Activated CD8-positive, alpha-beta memory T cell treated with anti-CD3 and anti-CD28 coated beads, Interleukin-2, amount 10 ng/mL, durations not matched to agents 7 days and 5 days (primary cell): ENCODE measurements at places on chromosomes 3 and 15.
A peak's percentile ranks its signal among the peaks of the same experiment; 100 is the strongest.

DNA sequence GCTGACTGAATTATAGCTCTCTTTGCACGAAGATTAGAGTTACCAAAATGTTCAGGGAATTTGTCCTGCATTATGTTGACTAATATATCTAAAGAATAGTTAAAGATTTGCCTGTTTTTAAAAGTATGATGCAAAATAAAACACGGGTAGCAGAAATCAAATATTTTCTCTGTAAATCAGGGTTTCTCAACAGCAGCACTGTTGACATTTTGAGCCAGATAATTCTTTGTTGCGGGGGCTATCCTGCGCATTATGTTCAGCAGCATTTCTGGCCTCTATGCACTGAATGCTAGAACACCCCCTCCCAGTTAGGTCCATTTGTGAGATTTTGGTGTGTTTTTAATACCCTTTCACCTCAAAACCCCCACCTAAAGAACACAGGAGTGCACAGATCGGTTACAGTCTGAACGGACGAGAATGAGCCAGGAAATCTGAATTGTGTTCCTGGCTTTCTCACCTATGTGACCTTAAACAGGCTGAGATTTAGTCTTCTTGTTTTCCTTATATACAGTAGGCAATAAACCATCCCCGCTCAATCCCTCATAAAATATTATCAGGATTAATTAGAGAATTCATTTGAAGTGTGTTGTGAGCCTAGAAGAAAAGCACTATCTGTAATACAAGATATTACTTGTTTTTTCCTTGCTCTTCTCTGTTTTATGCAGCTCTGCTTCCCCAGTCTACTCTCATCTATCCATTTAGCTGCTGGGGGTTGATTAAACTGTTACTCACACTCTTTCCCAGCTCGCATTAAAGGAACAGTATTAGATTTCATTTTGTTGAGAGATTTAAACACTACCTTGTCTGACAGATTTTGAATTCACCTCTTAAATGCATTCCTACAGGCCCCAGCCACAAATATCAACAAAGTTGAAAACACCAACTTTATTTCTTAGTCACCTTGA lies 247.5 kb upstream of the GOLIM4 start:
- no peak for DNase-seq

DNA sequence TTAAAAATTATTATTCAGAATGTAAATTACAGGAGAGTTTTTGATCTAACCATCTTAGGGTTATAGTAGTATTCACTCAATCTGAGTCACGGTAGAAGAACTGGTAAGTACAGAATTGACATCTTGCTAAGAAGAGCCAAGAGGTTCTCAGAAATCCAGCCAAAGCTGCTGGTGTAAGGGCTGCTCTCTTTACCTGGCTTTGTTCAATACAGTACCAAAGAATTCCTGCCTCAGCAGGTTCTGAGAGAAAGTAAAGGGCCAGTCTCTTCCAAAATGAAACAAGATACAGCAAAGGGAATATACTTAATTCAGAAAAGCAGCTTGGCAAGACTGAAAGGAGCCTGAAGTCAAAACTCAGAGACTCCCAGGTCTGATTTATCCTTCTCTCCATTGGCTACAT lies 193.1 kb downstream of the TNIK start:
- DNase-seq = peak; percentile 52

DNA sequence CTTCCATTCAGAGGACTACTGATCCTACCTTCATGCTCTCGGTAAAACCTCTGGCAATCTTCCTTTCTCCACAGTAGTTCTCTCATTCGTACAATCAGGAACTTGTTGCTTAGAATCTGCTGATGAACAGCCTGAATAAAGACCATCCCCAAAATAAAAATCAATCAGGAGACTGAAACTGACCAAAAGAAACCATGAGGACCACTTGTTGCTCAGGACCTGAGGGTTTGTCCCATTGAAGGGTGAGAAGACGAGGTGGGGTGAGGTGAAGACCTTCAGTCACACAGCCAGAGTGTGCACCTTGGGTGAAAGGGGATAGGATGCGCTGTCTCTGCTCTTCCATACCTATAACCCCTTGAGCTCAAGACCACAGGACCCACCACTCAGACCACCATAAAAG lies 36.8 kb downstream of the SPINK8 start:
- DNase-seq = no peak

- DNase-seq = no peak
These were observed 77.0 kb upstream of the ALDH1A3 start for GRCh38 chr15:100802421-100803170.

DNA sequence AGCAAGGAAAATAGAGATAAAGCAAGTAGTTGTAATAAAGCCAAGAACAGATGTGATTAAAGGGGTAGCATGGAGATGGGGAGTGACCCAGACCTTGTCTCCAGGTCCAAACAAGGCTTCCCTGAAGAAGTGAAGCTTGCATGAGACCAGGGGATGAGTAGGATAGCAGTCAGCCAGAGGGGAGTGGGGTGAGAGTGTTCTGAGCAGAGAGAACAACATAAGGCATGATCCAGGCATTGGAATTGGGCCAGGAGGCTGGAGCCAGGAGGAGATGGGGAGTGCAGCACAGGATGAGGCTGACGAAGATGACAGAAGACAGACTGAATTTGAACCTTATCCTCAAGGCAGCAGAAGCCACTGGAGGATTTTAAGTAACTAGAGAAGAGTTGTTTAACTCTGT lies 7.2 kb downstream of the TMOD2 start:
- no peak for DNase-seq

DNA sequence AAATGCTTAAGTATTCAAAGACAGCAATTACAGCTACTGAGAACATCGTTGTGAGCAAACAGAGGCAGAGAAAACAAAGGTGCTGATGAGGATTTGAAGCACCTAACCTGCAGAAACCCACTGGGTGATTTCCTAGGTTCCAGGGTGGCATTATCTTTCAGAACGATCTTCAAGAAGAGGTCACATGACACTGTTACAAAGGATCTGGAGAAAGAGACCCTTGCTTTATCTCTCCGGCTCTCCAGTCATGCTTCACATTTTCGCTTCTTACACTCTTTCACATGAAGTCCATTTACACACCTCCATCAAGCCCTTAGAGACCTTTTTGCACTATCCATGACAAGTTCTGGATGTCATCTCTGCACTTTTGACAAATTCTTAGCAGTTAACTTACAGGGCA lies 70.8 kb downstream of the GOLGA8B start:
- DNase-seq = no peak

GRCh38 chr15:67033012-67033411 lies 32.4 kb upstream of the SMAD3 start:
- peak; percentile 53 for DNase-seq

DNA sequence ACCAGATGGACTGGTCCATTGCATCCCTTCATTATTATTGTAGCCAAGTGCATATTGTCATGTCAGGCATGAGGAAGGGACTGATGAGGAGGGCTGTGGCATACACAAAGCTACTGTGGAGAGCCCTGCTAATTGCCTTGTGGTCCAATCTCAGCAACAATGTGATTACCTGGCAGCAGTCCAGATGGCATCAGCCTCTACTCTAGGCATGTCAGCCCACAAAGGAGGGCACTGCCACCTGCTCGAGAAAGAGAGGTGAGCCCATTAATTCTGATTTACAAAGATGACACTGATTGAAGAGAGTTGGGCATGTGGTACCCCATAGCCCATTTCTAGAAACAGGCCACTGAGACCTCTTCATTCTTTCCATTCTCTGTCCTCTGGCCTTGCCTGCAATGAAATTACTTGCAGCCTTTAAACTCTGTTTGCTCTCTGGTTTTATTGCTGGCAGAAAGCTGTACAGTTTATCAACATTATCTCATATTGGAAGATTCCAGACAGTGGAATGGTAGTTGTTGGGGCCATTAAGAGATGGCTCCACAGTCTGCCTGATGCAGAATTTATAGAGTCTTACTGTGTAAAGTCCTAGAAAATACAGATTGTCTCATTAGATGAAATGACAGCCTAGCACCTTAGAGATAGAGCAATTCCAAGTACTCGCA lies 307.7 kb downstream of the ARPP21 start:
- DNase-seq = no peak

DNA sequence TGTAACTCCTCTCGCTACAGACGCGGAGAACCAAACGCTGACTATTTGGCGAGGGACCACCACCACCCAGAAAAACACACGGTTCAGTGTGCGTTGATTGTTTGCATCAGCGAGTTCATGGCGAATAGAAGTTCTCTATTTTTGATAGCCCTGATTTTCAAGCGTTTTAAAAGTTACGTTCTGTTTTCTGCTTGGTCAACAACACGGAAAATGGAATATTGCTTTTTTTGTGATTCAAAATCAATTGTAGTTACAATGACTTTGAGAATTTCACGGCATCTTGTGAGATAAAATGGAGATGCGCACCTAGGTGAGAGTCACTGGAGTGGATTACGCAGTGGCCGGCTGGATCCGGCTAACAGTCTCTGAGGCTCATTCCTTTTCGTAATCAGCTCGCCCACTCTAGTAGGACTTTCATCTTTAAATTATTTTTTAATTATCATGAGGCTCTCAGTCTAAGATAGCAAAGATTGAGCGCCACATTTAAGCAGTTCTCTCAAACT lies 54.8 kb downstream of the CCDC54 start:
- no peak for DNase-seq

- no peak for DNase-seq
These were observed 356.0 kb upstream of the RBMS3 start for GRCh38 chr3:28924744-28925360.

DNA sequence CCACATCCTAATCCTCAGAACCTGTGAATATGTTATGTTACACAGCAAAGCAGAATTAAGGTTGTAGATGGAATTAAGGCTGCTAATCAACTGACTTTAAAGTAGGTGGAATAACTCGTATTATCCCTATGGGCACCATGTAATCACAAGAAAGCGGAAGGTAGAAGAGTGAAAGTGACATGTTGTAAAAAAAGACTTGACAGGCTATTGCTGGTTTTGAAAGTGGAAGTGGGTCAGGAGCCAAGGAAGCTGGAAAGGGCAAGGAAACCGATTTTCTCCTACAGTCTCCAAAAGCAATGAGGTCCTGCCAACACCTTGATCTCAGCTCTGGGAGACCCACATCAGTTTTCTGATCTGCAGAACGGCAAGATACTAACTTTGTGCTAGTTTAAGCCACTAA lies 6.6 kb downstream of the TP63 start:
- DNase-seq = no peak

GRCh38 chr3:59425942-59426341 lies 376.1 kb upstream of the CFAP20DC start:
- peak; percentile 54 for DNase-seq

- DNase-seq = no peak
These were observed 221.2 kb upstream of the STT3B start for GRCh38 chr3:31311559-31311958.

DNA sequence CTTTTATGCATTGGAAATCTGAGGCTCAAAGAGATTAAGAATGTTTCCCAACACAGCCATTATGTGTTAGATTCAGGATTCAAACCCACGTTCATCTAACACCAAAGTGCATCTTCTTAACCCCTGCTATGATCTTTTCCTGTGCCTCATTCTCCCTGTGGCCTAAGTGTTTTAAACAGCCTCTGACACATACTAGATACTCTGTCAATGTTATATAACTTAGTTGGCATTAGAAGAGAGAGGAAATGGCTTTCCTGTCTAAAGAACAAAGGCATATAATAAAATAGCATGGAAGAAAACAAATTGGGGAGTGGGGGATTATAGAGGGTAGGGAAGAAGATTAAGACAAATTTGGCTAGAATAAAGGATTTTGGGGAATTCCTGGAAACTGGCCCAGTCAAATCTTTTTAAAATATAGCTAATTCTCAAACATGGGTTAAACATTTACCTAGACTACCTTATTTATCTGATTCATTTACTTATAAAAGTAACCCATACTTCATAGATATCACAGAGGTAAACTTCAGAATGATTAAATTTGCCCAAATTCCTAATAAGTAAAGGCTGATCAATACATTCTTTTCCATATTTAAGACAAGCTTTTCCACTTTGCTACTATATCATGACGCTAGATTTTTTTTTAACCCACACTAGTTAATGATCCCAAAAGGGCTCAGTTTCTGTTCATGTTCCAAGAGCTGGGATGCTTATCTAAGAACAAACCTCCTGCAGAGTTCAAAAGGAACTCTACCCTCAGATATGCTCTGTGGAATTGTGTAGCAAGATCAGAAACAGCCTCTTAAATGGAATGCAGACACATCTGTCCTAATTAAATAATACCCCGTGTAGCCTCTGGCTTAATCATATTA lies 122.9 kb upstream of the PTPRG start:
- no peak for DNase-seq

DNA sequence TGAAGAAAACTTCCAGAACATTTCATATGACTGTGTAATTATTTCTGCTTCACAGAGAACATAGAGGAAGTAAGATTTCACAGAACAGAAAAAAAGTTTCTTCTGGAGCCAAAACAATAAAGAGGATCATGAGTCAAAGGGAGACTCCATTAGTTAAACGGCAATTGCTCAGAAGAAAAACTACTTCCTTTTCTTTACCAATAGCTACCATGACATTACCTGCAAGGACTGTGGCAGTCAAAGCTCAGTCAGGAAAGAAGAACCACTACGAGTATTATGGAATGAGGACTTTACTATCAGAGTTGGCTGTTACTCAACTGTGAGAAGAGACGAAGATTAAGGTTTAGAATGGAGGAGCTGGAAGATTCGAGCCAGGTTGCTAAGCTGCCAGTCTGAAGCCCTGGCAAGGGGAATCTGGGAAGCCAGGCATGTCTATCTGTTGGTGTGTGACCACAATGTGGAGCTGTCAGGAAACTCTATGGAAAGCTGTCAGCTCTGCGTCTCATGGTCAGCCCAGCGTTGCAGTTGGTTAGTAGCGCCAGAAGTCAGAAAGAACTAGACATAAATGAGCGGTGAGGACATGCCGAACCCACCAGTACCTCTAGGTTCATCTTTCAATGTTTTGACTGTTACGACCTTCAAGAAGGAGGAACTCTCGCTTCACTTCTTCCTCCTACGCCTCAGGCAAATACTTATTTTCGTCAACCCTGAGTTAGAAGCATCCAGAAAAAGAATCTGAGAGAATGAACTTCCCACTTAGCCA lies 604.3 kb downstream of the FGF12 start:
- DNase-seq = no peak

GRCh38 chr3:174325834-174326700 lies 533.1 kb upstream of the NAALADL2 start:
- no peak for DNase-seq

DNA sequence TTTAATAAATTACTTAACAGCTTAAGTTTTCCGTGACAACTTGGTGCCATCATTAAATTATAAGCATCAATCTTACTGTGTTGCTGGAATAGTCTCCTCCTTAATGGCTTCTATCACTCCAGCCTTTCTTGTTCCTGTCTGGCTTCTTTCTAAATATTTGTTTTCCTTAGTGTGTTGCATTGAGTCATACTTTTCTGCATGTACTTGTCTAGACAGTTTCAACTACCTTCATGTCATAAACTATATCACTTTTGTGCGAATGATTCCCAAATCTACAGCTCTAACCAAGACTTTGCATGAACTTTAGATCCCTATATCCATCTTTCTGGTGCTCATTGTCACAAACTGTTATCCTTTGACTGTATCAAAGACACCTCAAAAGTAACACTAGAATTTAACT lies 78.4 kb downstream of the AKAP13 start:
- DNase-seq = no peak

DNA sequence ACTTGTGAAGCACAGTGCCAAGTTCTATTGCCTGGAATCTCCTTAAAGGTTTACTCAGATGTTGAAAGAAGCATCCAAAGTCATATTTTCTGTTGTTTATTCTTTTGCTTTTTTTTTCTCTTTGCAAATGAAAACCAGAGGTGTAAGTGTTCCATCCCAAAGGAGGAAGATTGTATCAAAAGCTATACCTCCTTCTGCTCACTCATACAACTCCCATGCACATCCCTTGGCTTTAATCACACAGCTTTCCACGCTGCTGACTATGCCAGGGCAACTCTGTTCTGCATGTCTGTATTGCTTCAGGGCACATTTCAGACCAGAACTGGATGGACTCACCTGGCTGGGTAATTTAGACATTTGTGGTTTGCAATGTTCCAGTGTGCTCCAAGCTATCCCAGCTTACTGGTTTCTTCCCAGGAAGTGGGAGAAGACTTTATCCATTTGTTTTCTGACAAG lies 399.6 kb upstream of the TBL1XR1 start:
- DNase-seq = no peak
